ENCODE measurements at places on chromosomes 5 and 9.

DNA sequence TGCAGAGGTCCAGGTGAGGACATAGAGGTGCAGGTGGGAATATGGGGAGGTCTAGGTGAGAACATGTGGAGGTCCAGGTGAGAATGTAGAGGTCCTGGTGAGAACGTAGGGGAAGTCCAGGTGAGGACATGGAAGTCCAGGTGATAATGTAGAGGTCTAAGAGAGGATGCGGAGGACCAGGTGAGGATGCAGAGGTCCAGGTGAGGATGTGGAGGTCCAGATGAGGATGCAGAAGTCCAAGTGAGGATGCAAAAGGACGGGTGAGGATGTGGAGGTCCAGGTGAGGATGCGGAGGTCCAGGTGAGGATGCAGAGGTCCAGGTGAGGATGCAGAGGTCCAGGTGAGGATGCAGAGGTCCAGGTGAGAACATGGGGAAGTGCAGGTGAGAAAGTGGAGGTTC is 133.8 kb downstream of the MRPL36 start:
- no peak for DNase-seq

DNA sequence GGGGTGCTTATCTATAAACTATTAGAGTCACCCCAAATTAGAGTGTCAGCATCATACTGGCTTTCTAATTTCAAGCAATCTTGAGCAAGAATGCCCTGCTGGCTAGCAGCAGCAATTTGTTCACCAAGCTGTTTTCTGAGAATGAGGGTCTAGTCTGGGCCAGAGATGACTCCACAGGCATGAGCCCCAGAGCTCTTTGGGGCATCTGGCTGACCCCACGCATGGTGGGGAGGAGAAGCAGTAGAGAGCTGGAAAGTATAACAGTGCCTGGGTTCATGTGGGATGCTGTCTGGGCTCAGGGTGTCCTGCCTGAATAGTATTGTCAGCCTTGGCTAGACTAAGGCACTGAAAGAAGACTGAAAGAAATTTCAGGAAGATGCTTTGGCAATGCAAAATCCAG is 64.9 kb downstream of the C6 start:
- DNase-seq, result no peak

DNA sequence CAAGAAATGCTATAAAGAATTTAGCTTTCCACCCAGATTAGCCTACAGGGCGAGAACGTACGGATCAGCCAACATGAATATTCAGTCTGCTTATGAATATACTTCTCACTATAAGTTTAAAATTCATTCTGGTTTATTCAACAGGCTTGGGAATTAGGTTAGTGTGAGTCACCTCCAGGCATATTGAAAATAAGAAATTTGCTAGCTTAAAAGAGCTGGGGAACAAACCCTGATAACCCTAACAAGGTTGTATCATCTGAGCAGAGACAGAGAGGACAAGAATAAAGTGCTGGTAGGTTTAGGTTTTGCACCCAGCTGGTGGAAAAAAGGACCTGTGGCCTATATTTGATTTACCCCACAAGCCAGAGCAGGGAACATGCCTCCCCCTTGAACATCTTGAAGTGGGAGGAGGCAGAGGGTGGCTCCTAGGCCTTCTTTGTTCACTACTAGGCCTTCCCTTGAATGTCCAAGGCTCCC is 12.3 kb downstream of the FNBP1 start:
- no peak for DNase-seq

- no peak for DNase-seq
These were observed 6.5 kb downstream of the ADAMTS13 start for GRCh38 chr9:133428617-133429101.

GRCh38 chr9:106156465-106156864 is 462.1 kb downstream of the TMEM38B start:
- no peak for DNase-seq

DNA sequence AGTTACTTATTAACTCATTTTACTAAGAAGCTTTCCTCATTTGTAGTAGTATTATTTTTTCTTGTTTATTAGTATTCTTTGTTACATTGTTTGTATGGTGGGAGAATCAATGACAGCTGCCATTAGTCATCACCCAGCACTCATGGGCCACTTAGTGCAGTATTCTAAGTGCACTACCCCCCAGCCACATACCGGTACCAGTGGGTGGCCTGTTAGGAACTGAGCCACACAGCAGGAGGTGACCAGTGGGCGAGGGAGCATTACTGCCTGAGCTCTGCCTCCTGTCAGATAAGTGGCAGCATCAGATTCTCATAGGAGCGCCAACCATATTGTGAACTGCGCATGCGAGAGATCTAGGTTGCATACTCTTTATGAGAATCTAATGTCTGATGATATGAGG is 24.2 kb upstream of the CAMLG start:
- no peak for DNase-seq

DNA sequence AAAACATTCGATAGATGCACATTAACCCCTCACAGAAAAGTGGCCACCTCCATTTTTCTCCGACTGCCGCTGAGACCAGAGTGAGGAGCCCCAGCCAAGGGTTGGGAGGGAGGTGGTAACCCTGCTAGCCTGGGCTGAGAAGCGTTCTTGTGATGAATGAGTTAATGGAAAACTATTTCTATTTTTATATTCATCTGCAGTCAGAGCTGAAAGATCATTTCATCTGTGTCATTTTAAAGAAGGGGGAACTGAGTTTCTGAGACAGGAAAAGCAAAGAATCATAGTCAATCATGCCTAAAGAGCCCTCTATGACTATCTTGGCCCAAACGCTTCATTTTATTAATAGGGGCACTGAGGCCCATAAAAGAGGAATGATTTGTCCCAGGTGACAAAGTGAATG is 229.5 kb downstream of the PAPPA start:
- DNase-seq, result no peak

DNA sequence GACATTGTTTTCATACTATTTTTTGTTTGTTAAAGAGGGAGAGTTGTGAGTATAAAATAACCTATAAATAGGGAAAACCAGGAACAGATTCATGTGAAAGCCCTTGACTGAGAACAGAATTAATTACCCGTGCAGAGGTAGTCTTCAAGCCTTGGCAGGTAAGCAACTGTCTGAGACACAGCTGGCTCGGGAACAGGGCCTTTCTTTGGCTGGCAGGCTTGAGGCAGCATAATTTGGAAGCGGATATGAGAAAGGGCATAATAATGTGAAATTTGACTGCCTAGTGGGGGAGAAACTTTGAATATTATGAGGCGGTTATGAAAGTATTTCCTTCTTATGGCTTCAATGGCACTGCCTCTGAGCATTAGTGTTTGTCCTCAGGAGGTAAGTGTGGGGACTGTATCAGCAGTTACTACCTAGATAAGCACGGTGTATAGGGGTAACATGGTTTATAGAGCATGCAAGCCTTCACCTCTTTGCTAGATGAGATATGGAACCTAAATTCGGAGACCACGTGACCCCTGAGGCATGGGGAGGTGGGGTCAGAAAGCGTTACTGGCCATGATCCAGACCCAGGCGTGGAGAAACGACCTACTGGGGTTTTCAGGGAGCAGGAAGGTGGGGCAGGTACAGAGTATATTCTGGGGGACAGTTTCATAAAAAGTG is 210.2 kb upstream of the GAS1 start:
- no peak for DNase-seq

- DNase-seq, result no peak
These were observed 42.4 kb downstream of the TRIO start for GRCh38 chr5:14185326-14186058.

DNA sequence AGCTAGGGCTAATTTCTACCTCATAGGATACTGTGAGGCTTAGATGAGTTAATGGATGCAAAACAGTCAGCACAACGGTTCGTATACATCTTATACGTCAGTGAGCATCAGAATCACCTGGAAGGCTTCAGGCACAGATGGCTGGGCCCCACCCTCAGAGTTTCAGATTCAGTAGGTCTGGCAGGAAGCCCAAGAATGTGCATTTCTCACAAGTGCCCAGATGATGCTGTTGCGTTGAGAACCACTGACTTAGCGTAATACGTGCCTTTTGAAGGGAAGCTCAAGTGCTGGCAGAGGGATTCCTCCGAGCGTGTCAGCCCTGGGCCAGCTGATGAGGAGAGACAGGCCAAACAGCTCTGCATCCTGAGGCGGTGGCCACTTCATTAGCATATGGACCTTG is 117.1 kb upstream of the WWC1 start:
- no peak for DNase-seq

GRCh38 chr5:82164176-82164976 is 113.8 kb downstream of the RPS23 start:
- no peak for DNase-seq

GRCh38 chr5:146334074-146334533 is 4.5 kb upstream of the POU4F3 start:
- no peak for DNase-seq

DNA sequence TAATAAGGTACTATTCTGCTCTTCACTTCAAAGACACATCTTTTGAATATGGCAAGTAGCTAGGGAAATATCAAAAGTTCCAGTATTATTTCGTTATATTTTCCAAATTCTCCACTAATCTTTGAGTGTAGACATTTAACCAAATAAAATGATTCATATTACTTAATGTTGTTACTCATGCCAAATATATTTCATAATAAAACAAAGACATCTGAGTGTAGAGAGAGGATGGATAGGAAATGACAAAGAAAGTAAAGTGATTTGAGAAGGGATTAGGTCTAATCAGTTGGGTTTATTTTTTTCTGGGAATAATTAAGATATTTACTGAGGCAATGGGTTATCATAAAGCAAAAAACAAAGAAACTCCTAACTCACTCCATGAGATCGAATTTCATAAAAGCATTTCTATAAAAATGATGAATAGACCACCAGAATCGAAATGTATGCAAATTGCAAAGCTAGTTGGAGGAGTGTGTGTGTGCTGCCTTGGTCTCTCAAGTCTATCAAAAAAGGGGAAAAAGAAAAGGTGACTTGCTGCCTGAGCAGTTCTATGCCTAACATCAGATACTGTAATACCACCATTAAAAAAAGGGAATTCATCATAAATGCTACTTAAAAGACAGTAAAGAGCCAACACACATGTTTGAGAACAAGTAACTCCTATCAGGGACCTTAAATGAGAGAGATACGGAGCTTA is 255.5 kb downstream of the PDE4D start:
- DNase-seq, result no peak

GRCh38 chr5:134547579-134547978 is 22.1 kb downstream of the JADE2 start:
- no peak for DNase-seq

DNA sequence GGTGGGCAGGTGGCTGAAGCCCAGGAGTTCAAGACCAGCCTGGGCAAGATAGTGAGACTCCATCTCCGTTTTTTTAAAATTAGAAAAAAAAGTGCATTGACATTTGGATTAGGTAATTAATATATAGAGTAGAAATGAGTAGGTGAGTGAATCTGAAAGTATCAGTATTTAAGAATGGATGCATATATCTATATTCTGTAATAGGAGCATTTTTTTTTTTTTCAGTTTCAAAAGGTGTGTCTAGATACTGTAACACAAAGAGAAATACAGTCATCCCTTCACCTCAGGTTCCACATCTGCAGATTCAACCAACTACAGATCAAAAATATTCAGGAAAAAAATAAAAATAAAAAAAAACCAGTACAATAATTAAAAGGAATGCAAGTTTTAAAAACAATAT is 50.8 kb downstream of the RBM27 start:
- DNase-seq, result no peak

GRCh38 chr5:73093943-73094342 is 26.4 kb upstream of the TMEM171 start:
- no peak for DNase-seq

DNA sequence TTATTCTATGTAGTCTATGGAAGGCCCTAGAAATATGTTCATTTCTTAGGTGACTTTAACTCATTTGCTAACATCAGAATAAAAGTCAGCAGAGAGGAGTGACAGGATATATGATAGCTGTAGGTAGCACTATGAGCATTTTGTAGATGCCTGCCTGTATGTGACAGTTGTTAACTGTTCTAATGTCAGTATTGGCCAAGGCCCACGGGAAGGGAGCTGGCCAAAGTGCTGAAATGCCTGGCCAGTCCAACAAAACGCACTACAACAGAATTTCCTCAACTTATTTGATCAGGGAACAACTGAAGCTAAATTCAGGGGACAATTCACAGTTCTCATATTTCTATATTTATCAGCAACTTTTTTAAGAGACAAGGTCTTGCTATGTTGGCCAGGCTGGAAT is 20.8 kb downstream of the SV2C start:
- no peak for DNase-seq

DNA sequence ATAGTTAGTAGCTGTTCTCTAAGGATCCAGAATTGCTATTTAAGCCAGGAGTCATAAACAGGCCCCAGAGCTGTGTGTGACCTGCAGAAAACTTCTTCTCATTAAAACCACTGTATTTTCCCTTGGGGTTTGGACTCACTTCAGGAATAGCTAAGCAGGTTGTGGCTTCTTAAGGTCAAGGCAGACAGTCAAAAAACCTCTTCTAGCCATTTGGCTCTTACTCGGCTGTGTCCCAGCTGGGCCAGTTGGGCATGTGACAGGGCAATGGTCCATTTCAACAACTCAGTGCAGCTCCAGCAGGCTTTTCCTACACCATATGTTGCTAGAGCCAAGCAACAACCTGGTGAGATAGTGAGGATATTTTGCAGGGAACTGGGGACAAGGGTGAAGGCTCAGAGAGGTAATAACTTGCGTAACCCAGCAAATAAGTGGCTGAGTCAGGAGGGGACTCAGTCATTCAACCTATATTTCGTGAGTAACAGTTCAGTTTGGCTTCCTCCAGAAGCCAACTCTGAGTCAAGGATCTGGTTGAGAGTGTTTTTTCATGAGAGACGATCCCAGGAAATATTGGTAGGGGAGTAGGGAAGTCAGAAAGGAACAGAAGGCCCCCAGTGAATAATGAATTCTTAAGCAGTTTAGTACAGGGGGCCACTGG is 115.4 kb upstream of the PPP2R2B start:
- DNase-seq, result no peak

GRCh38 chr9:37390759-37391158 is 31.7 kb upstream of the GRHPR start:
- DNase-seq, result no peak

DNA sequence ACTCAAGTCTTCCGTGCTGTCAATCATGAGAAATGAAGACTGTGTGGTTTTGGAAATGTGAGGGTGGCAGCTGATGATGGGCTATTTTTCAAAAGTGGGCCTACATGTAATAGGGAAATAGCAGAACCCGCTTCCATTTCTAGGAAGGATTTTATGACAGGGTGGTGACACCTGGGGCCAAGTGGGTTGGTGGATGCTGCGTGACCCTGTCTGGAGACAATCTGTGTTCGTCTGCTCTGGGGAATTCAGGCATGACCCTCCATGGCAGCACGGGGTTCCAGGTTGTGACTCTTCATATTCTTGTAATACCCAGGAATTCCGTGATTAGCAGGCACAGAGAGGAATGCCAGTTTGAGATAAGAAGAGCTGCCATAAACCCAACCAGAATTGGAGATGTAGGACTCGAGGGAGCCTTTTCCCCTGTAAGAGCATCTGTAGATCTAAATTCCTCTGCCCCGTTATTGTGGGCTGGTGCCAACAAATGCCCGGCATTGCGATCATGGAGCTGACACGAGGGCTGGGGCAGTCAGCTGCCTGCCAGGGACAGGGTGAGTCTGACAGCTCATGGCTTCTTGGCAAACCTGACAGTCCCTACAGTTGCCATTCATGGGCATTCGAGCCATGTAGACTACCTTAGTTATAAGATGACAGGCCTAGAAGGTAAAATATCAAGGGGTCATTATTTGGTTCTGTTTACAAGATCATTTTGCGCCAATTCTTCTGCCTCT is 279.7 kb downstream of the GADD45G start:
- no peak for DNase-seq

Measured in stimulated activated CD4-positive, alpha-beta T cell treated with anti-CD3 and anti-CD28 coated beads, Interleukin-1b, Interleukin-23, amount 100 ng/mL, for 24 hours (primary cell).